ENCODE measurements at places on chromosomes 2 and 18.

- DNase-seq = no peak
These were observed 469.4 kb upstream of the SPRED2 start for GRCh38 chr2:65901756-65902155.

GRCh38 chr2:105432044-105432399 is 33.2 kb upstream of the FHL2 start:
- no peak for DNase-seq

- no peak for DNase-seq
These were observed 594.9 kb upstream of the ID2 start for GRCh38 chr2:8086796-8087479.

DNA sequence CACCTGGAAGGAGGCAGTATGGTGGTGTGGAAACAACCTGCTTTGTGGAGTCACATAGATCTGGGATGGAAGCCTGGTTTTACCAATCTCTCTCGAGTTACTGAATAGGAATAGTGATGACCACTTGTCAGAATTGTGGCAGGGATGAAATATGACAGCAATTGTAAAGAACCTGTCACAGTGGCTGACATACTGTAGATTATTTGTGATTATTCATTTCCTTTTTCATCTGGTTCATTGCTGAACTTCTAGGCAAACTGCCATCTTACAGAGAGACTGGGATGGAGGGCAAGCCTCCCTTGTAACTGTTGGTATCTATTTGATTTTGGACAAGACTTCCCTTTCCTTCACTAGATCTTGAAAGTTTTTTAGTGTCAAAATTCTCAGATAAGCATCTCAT is 42.0 kb downstream of the FMNL2 start:
- no peak for DNase-seq

- no peak for DNase-seq
These were observed 17.1 kb upstream of the SNED1 start for GRCh38 chr2:240981280-240981679.

- DNase-seq = no peak
These were observed 1540.2 kb upstream of the SLC39A10 start for GRCh38 chr2:194116861-194117260.

DNA sequence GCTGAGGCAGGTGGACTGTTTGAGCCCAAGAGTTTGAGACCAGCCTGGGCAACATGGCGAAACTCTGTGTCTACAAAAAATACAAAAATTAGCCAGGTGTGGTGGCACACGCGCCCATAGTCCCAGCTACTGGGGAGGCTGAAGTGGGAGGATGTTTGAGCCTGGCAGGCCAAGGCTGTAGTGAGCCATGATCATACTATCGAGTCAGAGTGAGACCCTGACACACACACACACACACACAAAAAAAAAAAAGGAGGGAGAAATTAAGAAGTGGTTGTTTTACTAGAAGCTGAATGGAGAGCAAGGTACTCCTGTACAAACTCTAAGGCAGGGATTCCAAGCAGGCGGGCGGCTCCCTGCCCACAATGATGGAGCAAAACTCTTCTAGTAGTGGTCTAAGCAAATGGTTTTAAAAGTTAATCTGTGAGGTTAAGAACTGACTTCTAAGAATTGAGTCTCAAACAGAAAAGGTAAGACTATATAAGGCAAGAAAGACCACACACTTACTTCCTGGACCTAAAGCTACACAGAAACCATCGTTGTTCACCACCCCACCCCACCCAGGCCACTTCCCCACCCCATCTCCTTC is 2.6 kb downstream of the ANKRD44 start:
- no peak for DNase-seq

DNA sequence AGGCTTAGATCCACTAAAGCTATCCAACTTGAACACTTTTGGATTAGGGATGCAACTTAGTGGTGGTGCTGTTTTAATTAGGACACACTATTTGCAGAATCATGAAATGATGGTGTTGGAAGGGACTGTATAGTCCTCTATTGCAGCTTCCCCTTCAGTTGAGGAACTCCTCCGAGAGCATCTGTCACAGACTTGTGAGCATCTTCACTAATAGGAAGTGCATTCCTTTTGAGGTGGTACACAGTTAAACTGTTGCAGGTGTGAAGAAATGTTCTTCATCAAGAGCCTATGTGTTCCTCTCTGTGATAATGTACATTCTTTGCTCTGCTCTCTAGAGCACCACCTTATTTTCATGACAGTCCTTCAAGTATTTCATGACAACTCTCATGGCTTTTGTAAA is 197.4 kb downstream of the CAMKMT start:
- DNase-seq = no peak

GRCh38 chr2:128552806-128553551 is 234.3 kb upstream of the HS6ST1 start:
- DNase-seq = no peak

- no peak for DNase-seq
These were observed 14.1 kb upstream of the MEX3C start for GRCh38 chr18:51211552-51211951.

DNA sequence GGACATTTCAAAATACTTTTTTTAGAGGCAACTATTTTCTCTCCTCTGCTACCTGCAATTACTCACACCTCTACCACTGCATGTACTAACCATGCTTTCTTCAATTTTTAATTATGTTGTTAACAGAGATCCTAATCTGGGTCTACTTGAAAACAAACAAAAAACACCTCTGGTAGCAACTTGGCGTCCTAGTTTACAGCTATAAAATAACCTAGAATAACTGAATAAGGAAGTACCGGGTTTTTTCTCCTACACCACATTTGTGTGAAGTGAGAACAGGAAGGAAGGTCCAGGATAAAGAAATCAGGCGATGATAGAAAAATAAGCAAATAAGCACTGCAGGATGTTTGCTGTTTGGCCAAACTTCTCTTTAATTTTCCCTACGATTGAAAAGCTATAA is 633.5 kb downstream of the LRP1B start:
- DNase-seq = no peak

DNA sequence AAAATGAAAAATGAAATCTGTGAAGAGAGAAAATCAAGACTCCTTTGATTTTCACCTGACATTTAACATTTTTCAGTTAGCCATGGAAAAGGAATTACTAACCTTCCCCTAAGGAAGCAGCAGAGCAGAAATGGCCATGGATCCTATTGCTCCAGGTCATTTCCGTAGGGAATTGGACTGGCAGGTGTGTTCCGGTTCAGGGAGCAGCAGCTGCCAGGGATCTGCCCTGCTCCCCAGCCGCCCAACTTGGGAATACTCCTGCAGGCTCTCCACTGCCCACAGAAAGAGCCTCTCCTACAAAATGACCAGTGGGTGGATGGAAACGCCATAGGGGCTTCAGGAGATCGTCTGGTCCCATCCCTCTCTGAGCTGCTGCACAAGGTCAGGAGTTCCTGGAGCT is 86.0 kb upstream of the MAPK4 start:
- DNase-seq = no peak

- DNase-seq = no peak
These were observed 16.7 kb upstream of the GTF2A1L start for GRCh38 chr2:48600917-48601316.

GRCh38 chr2:100197631-100198153 is 55.3 kb upstream of the AFF3 start:
- DNase-seq = peak; percentile 66

GRCh38 chr2:177573120-177573519 is 180.5 kb downstream of the AGPS start:
- no peak for DNase-seq

GRCh38 chr18:11322006-11322405 is 172.6 kb upstream of the PIEZO2 start:
- DNase-seq = no peak

DNA sequence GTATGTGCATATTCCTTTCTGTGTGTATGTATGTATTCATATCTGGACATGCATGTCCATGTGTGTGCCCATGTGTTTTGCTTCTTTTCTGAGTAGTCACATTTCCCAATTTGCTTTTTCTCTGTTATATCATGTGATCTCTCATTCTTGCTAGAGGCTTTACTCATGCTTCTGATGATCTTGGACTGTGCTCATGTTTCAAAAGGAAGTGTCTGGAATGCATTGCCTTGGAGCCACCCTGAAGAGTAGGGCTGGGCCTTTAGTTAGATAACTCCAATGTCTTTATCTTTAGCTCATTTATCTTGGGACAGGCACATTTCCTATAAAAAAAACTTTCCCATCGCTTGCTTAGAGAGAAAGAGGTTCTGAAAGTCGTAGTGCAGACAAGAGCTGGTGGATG is 859.2 kb downstream of the CNTNAP5 start:
- no peak for DNase-seq

- DNase-seq = no peak
These were observed 21.6 kb upstream of the GYPC start for GRCh38 chr2:126634273-126634861.

DNA sequence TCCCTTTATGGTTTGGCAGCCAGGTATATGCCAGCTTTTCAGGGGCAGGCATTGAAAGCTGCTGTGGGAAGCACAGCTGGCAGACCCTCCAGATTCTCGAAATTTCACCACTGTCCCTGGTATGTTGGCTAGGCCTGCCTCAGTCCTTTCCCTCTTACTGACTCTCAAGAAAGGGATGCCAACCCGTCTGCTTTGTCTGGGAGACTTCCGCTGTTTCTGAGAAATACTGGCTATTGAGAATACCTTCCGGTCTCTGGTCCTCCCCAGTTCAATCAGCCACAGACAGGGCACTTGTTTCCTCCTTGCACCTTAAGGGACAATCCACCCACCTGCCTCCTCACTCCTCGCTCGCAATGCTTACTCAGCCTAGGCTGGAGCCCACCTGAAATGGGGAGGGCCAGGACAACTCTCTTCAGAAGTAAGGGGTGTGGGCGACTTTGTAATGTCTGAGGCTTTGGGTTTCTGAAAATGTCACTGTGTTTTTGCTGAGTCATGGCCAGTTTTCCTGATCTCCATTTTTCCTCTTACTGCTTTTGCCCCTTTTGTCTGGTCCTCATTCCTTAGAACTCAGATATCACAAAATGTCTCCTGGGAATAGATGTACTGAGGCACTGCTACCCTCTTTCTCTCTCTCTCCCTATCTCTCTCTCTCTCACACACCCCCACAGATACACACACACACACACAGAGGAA is 571.1 kb downstream of the TNS1 start:
- no peak for DNase-seq

GRCh38 chr2:145017149-145017548 is 497.2 kb upstream of the ZEB2 start:
- no peak for DNase-seq

- no peak for DNase-seq
These were observed 307.2 kb upstream of the DLGAP1 start for GRCh38 chr18:4762330-4762729.

- no peak for DNase-seq
These were observed 206.7 kb upstream of the RBBP8 start for GRCh38 chr18:22726469-22726868.

DNA sequence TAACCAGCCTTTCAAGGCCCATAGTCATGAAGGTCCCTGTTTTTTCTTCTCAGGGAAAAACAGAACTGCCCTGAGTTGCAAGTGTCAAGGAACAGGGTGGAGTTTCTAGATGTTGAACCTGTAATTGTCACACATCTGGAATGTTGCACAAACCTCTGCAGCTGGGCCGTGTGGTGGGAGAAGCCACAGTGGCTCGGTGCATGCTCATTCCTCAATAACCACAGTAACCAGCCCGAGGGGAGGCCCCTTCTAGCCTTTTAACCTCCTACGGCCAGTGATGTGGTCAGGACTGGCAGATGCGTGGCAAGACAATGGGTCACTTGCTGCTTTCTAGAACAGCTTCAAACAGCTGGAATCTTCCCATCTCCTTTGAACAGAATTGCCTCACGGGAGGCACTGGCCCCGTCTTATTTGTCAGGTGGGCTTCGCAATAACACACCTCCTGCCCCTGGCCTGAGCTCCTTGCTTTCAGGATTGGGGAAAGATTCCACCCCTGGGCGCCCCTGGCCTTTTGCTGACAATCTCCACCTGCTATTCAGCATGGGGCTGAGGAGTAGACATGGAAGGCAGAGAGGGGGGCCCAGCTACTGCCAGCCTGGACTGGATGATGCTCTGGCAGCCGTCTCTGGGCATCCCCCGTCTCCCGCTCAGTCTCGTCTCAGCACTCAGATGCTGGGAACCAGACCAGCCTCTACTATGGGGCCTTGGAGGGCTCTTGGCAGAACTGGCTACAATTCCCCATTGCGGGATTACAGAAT is 102.9 kb downstream of the KLHL29 start:
- no peak for DNase-seq

GRCh38 chr2:186325827-186326535 is 160.1 kb upstream of the ZC3H15 start:
- no peak for DNase-seq

DNA sequence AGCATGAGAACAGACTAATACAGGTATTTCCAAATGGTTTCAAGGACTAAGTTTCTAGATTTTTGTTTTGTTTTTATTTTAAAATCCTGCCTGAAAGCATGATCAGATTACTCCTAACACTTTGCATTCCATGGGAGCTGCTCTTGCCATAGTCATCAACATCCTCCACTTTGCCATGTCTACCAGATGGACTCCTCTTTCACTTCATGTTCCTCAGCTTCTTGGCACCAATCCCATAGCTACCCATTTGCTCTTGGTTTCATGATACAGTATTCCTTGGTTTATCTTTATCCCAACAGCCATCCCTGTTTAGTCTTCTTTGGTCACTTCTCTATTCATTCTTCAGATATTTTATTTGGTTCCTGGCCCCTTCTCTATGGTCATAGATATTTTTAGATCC is 154.2 kb upstream of the CCDC195 start:
- no peak for DNase-seq
